ENCODE measurements at places on chromosomes 2 and 18. TPM values are rescaled to one million over a fixed set of nuclear protein-coding genes. Genes with fewer than 3 reads are reported as not detected.

SGPP2 gene
- 13.0 TPM for total RNA-seq

SALL3 gene
- not detected for total RNA-seq

INPP5D gene
- 29.7 TPM for total RNA-seq

MYO5B gene
- 53.4 TPM for total RNA-seq

ZNF892 gene
- 12.9 TPM for total RNA-seq

SCYGR4 gene
- not detected for total RNA-seq

CENPA gene
- total RNA-seq: 0.07 TPM

EGR4 gene
- total RNA-seq: not detected

ABCG5 gene
- not detected for total RNA-seq

ARHGAP15 gene
- total RNA-seq: not detected

ELAC1 gene
- 3.8 TPM for total RNA-seq

UPP2 gene
- not detected for total RNA-seq

NT5DC4 gene
- 0.07 TPM for total RNA-seq

CXCR4 gene
- total RNA-seq: not detected

GRHL1 gene
- total RNA-seq: 32.5 TPM

LIMS3 gene
- total RNA-seq: 3.1 TPM

ZAP70 gene
- total RNA-seq: 0.07 TPM

AQP12B gene
- total RNA-seq: not detected

PASK gene
- total RNA-seq: 2.7 TPM

WDR7 gene
- 24.7 TPM for total RNA-seq

CPS1 gene
- 16.1 TPM for total RNA-seq

GPAT2 gene
- total RNA-seq: under 0.01 TPM

ABCG8 gene
- not detected for total RNA-seq

FSIP2 gene
- total RNA-seq: 1.00 TPM

CCDC178 gene
- 0.34 TPM for total RNA-seq

KRTCAP3 gene
- 13.3 TPM for total RNA-seq

BMP10 gene
- not detected for total RNA-seq

DAPL1 gene
- not detected for total RNA-seq

CKAP2L gene
- total RNA-seq: 0.07 TPM

FBXO36 gene
- 5.1 TPM for total RNA-seq

TCF23 gene
- total RNA-seq: not detected

MAP3K19 gene
- not detected for total RNA-seq

EIF2AK3 gene
- total RNA-seq: 43.0 TPM

CSRNP3 gene
- 0.34 TPM for total RNA-seq

POTEC gene
- total RNA-seq: not detected

CCDC102B gene
- 1.4 TPM for total RNA-seq

RESP18 gene
- not detected for total RNA-seq
